ENCODE measurements at places on chromosomes 16 and 17.
A peak's percentile ranks its signal among the peaks of the same experiment; 100 is the strongest.

GRCh38 chr16:15509593-15510535 lies 75.5 kb downstream of the BMERB1 start:
- DNase-seq: no peak

DNA sequence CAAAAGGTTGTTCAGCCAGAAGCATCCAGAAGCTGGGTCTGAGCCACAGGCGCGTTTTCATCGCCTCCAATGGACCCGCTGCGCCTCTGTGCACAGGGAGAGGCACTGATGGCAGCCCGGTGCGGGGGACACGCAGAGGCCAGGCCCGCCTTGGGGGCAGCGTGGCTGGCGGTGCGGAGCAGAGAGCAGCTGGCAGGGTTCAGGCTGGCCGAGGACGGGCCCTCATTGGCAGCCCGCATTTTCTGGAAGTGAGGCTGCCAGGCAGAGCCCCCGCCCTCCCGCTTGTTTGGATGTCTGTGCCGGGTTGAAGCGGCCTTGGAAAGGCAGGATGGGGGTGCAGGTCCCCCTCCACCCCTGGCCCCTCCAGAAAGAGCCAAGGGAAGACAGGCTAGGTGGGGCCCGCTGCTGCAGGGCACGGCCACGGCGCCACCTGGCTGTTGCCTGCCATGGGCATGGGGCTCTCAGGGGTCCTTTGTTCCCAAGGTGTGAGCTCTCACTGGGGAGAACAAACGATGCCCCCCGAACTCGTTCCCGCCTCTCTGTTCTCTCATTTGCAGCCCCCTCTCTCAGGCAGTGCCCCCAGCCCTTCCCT lies 18.8 kb downstream of the GSE1 start:
- DNase-seq: no peak

- DNase-seq: peak; percentile 19
Measured at GRCh38 chr16:26645614-26646013, 421.1 kb upstream of the C16orf82 start.

DNA sequence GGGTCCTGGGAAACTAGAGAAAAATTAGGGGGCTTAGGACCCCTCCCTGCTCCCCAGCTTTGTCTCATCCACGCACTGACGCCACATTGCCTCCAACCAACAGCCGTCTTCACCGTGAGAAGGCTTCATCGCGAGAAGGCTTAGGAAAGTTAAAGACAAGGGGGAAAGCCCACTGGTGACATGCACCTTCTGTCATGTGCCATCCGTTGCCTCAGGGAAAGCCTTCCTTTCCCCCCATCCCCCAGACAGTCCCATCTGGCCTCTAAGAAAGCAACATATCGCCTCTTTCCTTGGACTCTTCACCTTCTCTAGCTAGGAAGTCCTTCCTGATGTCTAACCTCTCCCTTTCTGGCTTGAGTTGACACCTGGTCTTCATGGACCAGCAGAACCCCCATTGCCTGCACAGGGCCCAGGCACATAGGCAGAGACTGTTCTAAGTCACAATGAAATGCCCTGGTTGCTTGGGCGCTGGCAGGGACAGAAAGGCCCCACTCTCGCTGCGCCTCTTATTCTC lies 2.1 kb downstream of the FOXN1 start:
- DNase-seq: no peak

DNA sequence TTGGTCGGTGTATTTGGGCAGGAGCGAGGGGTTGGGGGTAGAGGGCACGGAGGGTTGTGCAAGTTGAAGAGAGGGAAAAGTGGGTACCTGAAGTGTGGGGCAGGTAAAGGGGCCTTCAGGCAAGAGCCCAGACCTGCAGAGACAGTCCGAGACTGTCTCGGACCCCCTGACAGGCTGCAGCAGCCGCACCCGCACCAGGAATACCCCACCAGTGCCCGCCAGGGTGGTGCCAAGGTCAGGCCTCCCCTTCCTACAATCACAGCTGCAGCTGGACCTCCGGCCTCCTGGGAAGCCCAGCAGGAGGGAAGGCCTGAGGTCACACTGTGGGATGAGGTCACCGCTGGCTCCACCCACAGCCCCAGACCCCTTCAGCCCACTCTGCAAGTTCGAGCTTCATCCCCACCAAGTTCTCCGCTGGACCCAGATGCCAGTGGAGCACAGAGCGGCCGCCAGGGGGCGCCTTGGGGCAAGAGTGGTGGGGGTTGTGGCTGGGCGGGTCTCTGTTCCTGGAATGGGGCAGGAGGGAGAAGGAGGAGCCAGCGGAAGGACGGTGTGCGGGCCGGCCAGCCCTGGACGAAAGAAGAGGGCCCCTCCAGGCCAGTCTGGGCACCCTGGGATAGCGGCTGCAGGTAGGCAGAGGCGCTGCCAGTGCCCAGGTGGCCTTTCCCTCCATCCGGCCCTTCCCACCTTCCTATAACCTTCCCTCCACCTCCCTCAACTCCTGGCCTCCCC lies at the start of gene HSD3B7:
Gene HSD3B7 (plus strand): TSS at position 539 of the 732 bp plus-strand sequence. CDS start 452 bp downstream, outside the sequence.
- peak; percentile 77 for DNase-seq

GRCh38 chr17:17663160-17664063 lies 17.8 kb upstream of the RAI1 start:
- DNase-seq: peak; percentile 89

GRCh38 chr17:4019275-4019674 lies 55.0 kb upstream of the ATP2A3 start:
- no peak for DNase-seq

GRCh38 chr17:40695874-40696472 lies 7.6 kb downstream of the KRT24 start:
- DNase-seq: no peak

DNA sequence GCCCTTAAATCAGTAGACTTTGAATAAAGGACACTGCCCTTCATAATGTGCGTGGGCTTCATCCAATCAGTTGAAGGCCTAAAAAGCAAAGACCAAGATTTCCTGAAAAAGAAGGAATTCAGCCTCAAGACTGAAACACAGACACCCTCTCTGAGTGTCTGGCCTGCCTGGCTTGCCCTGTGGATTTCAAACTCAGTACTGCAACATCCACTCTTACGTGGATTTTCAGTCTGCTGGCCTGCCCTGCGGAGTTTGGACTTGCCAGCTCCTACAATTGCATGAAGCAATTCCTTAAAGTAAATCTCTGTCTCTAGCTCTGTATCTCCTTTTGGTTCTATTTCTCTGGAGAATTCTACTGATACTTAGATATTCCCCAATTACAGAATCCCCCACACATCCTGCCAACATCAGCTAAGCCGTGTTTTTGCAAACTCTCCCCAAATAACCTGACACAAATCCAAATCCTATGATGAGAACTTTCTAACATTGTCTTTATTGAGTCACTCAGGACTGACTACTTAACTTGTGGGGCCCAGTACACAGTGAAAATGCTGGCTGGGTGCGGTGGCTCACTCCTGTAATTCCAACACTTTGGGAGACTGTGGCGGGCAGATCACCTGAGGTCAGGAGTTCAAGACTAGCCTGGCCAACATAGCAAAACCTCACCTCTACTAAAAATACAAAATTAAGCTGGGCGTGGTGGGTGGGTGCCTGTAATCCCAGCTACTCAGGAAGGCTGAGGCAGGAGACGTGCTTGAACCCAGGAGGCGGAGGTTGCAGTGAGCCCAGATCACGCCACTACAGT lies 7.2 kb upstream of the TNFRSF17 start:
- DNase-seq: no peak

DNA sequence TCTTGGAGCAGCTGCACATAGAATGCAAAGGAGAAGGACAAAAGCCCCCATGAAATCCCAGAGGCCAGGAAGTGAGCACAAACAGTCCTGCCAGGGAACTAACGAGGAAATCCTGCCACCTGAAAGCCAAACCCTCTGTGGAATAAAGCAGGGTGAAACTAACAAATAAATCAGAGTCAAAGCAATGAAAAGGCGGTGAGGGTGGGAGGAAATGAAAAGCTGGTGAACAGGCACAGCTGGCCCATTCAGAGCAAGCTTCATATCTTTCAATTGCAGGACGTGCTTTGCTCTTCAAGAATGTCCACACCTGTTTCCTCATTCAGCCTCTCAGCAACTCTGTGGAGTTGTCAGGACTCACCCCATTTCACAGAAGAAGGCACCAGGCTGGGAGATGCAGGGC lies 108.1 kb downstream of the ABCC12 start:
- DNase-seq: no peak

GRCh38 chr17:74343121-74343520 lies 17.1 kb downstream of the KIF19 start:
- DNase-seq: no peak

DNA sequence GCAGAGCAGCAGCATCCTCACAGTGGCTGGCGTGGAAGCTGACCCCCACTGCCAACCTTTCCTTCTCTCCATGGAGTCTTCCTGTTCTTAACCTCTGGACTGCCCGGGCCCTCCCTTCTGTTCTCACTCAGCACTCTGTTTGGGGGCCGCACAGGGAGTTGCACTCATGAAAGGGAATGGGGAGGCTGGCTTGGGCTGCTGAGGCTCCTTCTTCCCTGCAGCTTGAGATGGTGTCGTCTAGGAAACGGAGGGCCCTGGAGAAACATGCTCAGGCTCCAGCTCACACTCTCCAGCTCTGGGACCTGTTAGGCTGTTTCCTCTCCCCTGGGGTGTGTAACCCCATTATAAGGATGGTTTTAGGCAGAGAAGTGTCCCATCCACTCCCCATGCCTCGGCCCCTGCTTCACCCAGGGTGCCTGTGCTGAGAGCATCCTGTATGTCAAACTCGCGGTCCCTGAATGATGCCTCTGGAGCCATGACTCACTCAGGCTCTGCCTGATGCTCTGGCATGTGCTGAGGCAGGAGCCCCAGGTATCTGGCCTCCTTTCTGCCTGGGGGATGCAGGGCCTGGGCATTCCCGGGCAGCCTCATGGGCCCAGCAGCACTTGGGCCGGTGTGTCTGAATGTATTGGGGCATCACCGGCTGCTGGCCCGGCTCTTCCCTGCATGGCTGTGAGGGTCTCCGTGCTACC lies 18.9 kb downstream of the TMEM94 start:
- no peak for DNase-seq

- DNase-seq: no peak
Measured at GRCh38 chr17:28074010-28074409, 31.5 kb downstream of the NLK start.

DNA sequence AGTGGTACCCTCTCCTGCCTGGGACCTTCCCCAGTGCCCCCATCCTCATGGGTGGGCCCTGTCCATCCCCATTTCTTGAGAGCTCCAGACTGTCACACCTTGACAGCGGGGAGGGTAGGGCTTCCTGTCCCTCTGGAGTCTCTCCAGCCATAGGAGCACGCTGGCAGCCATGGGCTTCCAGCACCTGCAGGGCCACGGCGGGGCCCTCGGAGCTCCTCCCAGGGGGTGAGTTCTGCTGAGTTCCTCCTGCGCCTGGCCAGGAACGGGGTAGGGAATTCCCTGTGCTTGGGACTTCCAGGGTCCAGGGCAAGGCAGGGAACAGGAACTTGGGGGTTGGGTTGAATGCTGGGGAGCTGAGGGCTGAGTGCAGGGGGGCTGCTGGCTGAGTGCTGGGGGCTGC lies 23.0 kb upstream of the AATK start:
- DNase-seq: no peak

DNA sequence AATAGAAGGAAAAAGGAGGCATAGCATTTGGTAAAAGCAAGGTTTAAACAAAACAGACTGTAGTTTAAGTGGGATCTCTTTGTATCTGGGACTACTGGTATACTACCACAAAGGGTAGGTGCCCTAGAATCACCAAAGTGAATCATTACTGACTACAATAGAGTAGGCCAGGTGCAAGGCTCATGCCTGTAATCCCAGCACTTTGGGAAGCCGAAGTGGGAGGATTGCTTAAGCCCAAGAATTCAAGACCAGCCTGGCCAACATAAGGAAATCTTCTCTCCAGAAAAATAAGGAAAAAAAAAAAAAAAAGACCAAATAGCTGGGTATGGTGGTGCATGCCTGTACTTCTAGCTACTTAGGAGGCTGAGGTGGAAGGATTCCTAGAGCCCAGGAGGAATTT lies 60.8 kb upstream of the CORO6 start:
- DNase-seq: no peak

- DNase-seq: no peak
Measured at GRCh38 chr17:78793415-78793814, 11.3 kb upstream of the CYTH1 start.

- DNase-seq: no peak
Measured at GRCh38 chr16:78303946-78304345, 204.5 kb downstream of the WWOX start.

- no peak for DNase-seq
Measured at GRCh38 chr16:79873825-79874224, 273.3 kb upstream of the MAF start.

DNA sequence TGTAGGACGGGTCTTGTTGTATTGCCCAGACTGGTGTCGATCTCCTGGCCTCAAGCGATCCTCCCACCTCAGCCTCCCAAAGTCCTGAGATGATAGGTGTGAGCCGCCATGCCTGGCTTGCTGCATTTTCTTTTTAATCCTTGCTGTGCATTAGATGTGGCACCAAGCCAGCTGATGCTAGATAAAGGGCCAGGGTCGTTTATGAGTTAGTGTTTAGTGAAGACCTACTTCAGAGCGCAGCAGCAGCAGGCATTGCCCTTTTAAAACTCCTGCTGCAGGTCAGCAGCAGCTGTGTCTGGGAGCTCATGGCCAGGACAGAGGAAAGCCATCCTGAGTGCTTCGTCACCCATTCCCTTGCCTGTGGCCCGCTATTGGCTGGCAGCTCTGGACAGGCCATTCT lies 237.3 kb downstream of the CCDC182 start:
- DNase-seq: no peak

DNA sequence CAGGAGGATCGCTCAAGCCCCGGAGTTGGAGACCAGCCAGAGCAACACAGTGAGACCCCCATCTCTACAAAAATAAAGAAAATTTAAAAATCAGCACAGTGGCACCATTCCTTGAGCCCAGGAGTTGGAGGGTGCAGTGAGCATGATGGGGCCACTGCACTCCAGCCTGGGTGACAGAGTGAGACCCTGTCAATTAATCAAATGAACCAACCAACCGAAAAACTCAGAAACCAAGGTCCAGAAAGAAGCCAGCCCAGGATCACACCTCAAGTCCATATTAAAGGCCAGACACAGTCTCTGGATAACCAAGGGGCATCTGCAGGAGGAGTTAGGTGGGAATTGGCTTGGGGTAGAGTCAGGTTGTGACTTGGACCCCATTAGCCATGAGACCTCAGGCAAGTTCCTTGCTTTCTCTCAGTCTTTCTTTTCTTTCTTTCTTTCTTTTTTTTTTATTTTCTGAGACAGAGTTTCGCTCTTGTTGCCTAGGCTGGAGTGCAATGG lies 2.4 kb downstream of the HSD17B1 start:
- DNase-seq: no peak

DNA sequence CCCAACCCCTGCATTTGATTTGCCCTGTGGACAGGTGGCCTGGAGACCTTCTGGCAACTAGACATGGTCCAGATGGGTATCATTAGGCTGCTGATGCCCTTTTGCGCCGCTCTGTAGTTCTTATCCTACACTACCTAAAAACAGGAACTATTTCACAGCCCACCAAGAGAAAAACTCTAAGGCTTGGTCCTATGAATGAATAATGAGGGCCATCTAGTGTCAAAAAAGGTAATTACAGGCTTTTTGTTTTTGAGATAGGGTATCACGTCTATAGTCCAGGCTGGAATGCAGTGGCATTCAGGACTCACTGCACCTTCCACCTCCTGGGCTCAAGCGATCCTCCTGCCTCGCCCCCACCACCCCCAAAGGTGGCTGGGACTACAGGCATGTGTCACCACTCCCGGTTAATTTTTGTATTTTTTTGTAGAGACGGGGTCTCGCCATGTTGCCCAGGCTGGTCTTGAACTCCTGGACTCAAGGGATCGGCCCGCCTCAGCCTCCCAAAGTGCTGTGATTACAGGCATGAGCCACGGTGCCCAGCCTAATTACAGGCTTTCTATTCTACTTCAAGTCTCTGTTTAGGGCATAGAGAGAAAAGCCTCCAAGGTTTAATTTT lies 20.9 kb downstream of the COIL start:
- peak; percentile 64 for DNase-seq

Data from CD4-positive, alpha-beta T cell treated with Interleukin-15 for 4 hours (primary cell).